ENCODE measurements at places on chromosomes 2 and 18. TPM values are rescaled to one million over a fixed set of nuclear protein-coding genes. Genes with fewer than 3 reads are reported as not detected.

CNDP1 gene
- total RNA-seq: not detected

DHRS9 gene
- total RNA-seq: 16.6 TPM

MYO5B gene
- total RNA-seq: 59.1 TPM

DNA sequence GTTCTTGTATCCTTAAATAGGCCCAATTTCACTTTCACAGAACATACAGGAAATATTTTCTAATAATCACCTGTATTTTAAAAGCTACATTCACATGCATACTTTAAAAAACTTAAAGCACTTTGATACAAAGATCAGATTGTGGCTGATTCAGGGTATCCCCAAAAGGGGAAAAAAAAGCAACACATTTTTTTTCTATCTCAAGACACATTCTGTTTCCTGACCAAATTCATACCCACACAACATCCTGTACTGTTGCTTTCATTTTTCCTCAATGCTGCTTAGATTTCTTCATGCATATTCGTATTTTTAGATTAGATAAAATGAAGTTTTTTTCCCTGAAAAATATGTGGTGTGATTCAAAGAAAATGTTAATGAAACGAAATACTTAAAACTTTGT lies 122.5 kb downstream of the TMEFF2 start:
- H3K36me3 ChIP-seq: no peaks in the 10 kb centered on the region
- no peak overlapping the region for H3K27ac ChIP-seq
- H3K27me3 ChIP-seq: no peaks in the 10 kb centered on the region
- no peak for DNase-seq
